ENCODE measurements at places on chromosomes 16 and 17.

GRCh38 chr17:27494192-27495091 lies 38.2 kb downstream of the KSR1 start:
- no peak for DNase-seq

- DNase-seq = no peak
Observed at GRCh38 chr16:72569677-72570076, 397.7 kb upstream of the PMFBP1 start.

DNA sequence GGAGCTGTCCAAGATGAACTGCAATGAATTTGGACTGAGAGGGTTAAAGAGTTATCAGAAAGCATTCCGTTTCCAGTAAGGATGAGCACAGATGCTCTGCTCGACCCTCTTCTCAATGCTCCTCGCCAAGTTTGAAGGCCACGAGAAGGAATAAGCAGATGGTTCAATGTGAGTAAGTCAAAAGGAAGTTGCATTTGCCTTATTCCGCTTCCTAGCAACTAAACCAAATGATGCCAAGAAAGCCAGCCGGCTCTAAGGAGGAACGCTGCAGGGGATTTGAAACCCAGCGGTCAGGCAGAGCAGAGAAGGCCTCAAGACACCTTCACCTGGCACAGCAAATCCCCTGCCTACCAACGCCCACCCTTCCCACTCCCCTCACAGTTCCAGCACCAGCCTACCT lies 52.1 kb upstream of the CNEP1R1 start:
- no peak for DNase-seq

GRCh38 chr17:61795546-61795945 lies 67.8 kb downstream of the BRIP1 start:
- no peak for DNase-seq

DNA sequence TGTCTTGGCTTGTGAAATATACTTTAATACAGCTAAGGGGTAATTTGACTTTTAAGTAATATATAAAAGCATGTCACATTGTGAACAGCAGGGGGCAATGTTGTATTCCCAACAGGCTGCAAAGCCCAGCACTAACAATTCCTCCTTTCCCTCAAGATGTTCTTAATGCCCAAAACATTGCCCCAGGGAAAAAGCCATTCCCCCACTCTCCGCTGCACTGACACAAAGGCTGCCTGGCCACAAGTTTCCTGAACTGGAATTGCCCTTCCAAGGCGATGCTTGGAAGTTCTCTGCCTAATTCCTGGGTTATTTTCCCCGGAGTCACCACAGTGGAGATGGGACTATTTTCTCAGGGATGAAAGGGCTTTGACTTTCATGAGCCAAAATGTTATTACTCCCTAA lies 27.2 kb downstream of the CLEC16A start:
- no peak for DNase-seq

DNA sequence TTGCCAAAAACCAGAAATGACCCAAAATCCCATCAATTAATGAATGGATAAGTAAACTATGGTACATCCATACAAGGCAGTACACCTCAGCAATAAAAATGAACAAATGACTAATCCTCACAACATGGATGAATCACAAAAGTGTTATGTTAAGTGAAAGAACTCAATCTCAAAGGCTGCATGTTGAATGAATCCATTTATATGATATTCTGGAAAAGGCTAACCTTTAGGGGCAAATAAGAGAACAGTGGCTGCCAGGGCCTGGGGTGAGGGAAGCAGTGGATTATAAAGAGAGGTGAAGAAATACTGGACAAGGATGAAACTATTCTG lies 46.1 kb upstream of the MSI2 start:
- DNase-seq = no peak

DNA sequence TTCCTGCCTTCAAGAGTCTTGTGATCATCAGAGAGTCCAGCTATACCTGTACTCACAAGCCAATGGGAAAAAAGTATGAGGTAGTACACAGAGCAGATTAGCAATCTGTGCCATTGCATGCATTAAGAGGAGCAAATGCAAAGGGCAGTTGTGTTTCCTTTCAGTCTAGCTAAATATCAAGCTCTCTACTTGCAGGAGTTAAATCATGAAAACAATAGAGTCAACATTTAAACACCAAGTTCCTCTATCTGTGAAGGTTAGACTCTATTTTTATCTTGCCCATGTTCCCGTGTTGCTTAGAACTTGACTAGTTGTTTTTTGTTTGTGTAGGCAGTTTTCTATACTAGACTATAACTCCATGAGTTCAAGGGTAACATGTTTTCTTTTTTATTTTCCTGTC lies 4.7 kb upstream of the FAM20A start:
- no peak for DNase-seq

- DNase-seq = no peak
Observed at GRCh38 chr16:71293919-71294318, 4.7 kb upstream of the CMTR2 start.

- no peak for DNase-seq
Observed at GRCh38 chr17:45775576-45776011, 8.5 kb upstream of the CRHR1 start.
